ENCODE measurements at places on chromosomes 11 and 22.

DNA sequence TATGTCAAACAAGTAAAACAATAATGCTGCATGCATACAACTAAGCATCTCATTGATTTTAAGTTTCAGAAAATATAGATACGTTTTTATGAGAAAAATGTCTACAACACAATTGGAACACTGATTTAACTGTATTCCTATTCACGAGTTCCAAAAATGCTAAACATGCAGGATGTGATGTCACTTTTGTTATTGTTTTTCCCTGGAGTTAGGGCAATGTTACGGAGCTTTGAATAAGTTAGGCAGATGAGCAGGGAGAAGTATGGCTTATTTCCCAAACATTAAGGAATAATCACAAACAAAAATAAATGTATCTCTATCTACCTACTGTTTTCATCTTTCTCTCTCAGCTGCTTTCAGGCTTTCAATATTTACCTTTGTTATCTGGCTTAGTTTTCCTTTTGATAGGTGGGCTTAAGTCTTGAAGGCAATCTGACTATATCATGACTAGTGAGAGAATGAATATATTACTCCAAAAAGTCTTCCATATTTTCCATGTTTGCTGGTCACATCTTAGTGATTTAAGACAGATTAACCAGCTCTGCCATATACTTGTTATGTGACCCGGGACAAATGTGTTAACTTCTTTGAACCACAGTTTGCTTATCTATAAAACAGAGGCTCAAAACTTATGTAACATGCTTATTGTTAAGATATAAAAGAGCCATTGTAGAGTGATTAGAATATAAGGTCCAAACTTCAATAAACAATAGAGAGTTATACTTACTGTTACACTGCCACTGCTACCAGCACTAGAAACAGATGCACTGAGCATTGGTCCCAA is 854.4 kb upstream of the CCDC90B start:
- no peaks in the 10 kb centered on the region for H3K4me1 ChIP-seq
- no peak overlapping the region for H3K27ac ChIP-seq
- no peaks in the 10 kb centered on the region for H3K36me3 ChIP-seq
- no peak overlapping the region for H3K4me3 ChIP-seq
- H3K27me3 ChIP-seq: no peaks in the 10 kb centered on the region

- peak overlapping the region; percentile 70 for H3K4me3 ChIP-seq
- no peaks in the 10 kb centered on the region for H3K27me3 ChIP-seq
- peak; percentile 2 for ATAC-seq
- peak overlapping the region; percentile 95 for H3K27ac ChIP-seq
- H3K4me1 ChIP-seq: no peaks in the 10 kb centered on the region
- H3K36me3 ChIP-seq: no peaks in the 10 kb centered on the region
These were observed 35.9 kb upstream of the WNT7B start for GRCh38 chr22:46012881-46013281.

DNA sequence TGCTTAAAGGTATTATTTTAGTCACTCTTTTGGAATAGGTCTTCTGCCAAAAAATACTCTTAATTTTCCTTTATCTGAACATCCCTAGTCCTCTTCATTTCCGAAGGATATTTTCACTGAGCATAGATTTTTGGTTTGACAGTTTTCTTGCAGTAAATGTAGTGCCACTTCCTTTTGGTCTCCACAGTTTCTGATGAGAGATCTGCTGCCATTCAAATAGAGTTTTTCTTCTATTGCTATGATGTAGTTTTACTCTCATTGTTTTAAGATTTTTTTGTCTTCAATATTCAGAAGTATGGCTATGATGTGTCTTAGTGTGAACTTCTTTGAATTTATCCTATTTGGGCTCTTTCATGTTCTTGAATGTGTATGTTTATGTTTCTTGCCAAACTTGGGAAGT is 281.1 kb upstream of the SORL1-AS1 start:
- H3K4me3 ChIP-seq: no peak overlapping the region
- no peak for ATAC-seq
- H3K4me1 ChIP-seq: no peaks in the 10 kb centered on the region
- no peak overlapping the region for H3K27ac ChIP-seq
- no peaks in the 10 kb centered on the region for H3K36me3 ChIP-seq

DNA sequence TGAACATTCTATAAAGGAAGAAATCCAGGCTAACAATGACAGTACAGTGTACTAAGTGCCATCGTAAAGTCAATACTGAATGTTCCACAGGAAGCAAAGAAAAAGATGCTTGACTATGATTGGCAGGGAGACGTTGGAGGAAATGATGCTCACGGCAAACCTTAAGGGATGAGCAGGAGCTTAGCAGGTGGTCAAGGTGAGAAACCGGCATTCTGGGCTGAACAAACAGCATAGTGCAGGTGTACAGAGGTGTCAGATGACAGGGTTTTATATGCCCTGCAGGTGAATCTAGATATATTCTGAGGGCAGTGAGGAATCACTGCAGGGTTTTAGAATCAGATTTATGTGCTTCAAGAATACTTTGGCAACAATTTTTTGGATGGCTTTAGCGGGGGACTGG is 85.3 kb upstream of the HEPHL1 start:
- no peaks in the 10 kb centered on the region for H3K4me1 ChIP-seq
- no peaks in the 10 kb centered on the region for H3K27me3 ChIP-seq
- H3K36me3 ChIP-seq: no peaks in the 10 kb centered on the region
- ATAC-seq: no peak

DNA sequence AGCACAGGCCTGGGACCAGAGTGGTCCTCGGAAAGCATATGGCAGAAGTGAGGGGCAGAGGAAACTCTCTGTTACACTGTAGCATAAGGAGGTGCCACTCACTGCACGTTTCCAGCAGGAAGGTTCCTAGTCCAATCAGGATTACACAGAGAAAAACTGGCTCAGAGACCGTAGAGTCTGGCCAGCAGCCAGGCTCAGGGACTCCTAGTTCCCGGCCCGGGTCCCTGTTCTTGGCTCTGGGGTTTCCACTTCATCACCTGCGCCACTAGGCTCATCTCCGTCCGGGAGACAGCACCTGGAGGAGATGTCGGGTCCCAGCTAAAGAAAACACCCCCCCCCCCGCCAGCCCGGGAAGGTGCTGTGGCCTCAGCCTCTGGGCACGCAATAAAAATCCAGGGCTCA is 1.1 kb downstream of the TTLL12 start:
- H3K36me3 ChIP-seq: peaks cover 24% of the 10 kb centered on the region
- H3K4me1 ChIP-seq: no peaks in the 10 kb centered on the region
- H3K27ac ChIP-seq: peak overlapping the region; percentile 86
- peaks cover 2% of the 10 kb centered on the region for H3K27me3 ChIP-seq
- peak overlapping the region; percentile 87 for H3K4me3 ChIP-seq

DNA sequence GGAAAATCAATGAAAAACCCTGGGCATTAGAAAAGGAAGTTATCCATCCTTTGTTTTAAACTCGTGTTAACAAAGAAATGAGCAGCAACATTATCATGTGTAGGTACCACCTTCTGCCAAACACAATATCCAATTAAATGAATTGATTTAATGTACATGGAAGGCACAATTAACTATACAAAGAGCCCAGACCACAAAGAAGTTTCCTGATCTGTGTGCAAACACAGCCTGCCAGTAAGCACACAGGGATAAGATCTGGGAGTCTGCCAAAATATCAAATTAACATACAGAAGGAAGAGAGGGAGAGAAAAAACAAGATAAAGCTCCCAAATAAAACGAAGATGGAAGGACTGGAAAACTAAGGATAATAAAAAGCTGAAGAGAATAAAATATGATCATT is 54.1 kb upstream of the SLC25A1 start:
- no peak for ATAC-seq
- no peaks in the 10 kb centered on the region for H3K27me3 ChIP-seq
- H3K4me3 ChIP-seq: no peak overlapping the region
- H3K36me3 ChIP-seq: no peaks in the 10 kb centered on the region

DNA sequence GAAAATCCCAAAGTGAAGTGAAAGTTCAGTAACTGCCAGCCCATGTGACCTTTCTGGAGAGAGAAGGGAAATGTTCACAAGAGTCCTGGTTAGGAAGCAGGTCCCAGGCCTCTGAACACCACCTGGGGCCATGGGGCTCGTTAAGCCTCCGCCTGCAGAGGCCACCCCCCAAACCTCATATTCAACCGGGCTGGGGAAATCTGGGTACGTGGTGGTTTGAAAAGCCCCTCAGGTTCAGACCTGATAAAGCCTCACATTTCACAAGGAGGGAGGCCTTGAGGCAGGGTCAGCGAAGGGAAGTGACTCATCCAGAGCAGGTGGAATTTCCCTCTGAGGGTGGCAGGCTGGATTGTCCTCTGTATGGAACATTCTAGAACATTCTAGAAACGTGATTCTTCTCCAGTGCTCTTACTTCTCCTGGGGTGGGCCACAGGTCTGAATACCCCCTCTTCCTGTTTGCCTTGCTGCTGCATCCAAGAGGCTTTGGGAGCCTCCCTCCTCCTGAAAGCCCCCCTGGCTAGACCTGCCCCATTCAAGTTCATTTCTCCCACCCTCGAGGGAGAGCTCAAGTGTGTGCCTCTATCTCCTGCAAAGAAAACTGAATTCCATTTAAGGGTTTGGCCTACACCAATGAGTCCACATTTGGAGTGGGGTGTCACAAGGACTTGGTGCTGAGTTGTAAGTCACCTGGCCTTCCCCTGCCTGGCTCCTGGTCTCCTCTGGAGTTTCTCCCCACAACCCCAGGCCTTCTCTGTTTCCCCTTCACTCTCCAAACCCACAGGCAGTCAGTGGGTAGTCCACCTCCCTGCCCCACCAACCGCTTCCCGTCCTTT is 6.3 kb downstream of the FXYD2 start:
- H3K4me1 ChIP-seq: no peaks in the 10 kb centered on the region
- H3K27ac ChIP-seq: no peak overlapping the region
- no peak for ATAC-seq
- no peaks in the 10 kb centered on the region for H3K36me3 ChIP-seq
- no peak overlapping the region for H3K4me3 ChIP-seq
- peaks cover 21% of the 10 kb centered on the region for H3K27me3 ChIP-seq

- ATAC-seq: no peak
- H3K27me3 ChIP-seq: no peaks in the 10 kb centered on the region
- H3K36me3 ChIP-seq: no peaks in the 10 kb centered on the region
These were observed 57.3 kb downstream of the ARFGAP3 start for GRCh38 chr22:42799461-42800405.

All from gastroesophageal sphincter (tissue), 4 donors.